ENCODE measurements at places on chromosomes 11 and 22. TPM values are rescaled to one million over a fixed set of nuclear protein-coding genes. Genes with fewer than 3 reads are reported as not detected.

RIMBP3C gene
- total RNA-seq, result not detected

ART1 gene
- total RNA-seq, result 2.3 TPM

SYT12 gene
- total RNA-seq, result 0.13 TPM

CNGA4 gene
- total RNA-seq, result not detected

RTN4RL2 gene
- 1.9 TPM for total RNA-seq

LDLRAD3 gene
- 1.2 TPM for total RNA-seq

DEUP1 gene
- total RNA-seq, result not detected

OR9G4 gene
- total RNA-seq, result not detected

GPHA2 gene
- total RNA-seq, result not detected

TNNI2 gene
- not detected for total RNA-seq

RGL4 gene
- not detected for total RNA-seq

FBLN1 gene
- total RNA-seq, result 89.5 TPM

CARD18 gene
- total RNA-seq, result 0.81 TPM

PHLDA2 gene
- 1.1 TPM for total RNA-seq

RASGRP2 gene
- total RNA-seq, result 38.4 TPM

KRTAP5-10 gene
- not detected for total RNA-seq

PANX3 gene
- not detected for total RNA-seq

POTEH gene
- total RNA-seq, result not detected

VWA5A gene
- total RNA-seq, result 3.5 TPM

PNPLA3 gene
- total RNA-seq, result 0.22 TPM

SLC5A12 gene
- not detected for total RNA-seq

OTOG gene
- total RNA-seq, result not detected

ANKRD49 gene
- total RNA-seq, result 4.6 TPM

ZP1 gene
- not detected for total RNA-seq

SEC14L6 gene
- total RNA-seq, result not detected

PGA5 gene
- total RNA-seq, result not detected

GVQW3 gene
- total RNA-seq, result 1.5 TPM

OR10A2 gene
- not detected for total RNA-seq

TAGLN gene
- total RNA-seq, result 91.4 TPM

IL10RA gene
- total RNA-seq, result 6.2 TPM
